Lower lobe of right lung (tissue), 2 donors: ENCODE measurements at places on chromosomes 7 and 10.

- H3K4me1 ChIP-seq = no peaks in the 10 kb centered on the region
- H3K36me3 ChIP-seq = no peaks in the 10 kb centered on the region
- no peak overlapping the region for H3K27ac ChIP-seq
- H3K27me3 ChIP-seq = no peaks in the 10 kb centered on the region
These were observed 487.4 kb upstream of the CELF2 start for GRCh38 chr10:10530313-10530712.

DNA sequence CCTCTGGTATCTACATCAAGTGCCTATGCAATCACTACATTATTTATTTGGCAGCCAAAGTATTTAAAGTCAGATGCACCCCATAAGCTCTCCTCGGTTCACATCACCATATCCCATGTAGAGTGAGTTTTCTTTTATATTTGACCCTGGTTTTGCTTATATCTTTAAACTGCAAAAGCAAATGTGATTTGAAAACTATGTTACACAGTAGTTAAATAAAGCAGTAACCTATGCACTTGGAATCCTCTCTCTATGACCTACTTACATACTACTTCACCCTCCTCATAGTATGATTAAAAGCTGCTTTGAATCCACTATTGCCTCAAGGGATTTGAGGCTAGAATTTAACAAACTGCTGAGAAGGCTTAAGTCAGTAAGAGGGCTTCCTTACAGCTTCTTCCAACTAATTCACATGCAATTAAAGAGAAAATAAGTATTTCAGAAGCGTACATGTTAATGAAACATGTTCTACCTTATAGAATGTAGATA, 2.2 kb upstream of the CELF2 start:
- no peak for DNase-seq
- H3K27me3 ChIP-seq = peaks cover 4% of the 10 kb centered on the region
- H3K4me3 ChIP-seq = no peak overlapping the region
- peaks cover 35% of the 10 kb centered on the region for H3K4me1 ChIP-seq
- H3K27ac ChIP-seq = peak overlapping the region; percentile 61
- no peaks in the 10 kb centered on the region for H3K36me3 ChIP-seq

DNA sequence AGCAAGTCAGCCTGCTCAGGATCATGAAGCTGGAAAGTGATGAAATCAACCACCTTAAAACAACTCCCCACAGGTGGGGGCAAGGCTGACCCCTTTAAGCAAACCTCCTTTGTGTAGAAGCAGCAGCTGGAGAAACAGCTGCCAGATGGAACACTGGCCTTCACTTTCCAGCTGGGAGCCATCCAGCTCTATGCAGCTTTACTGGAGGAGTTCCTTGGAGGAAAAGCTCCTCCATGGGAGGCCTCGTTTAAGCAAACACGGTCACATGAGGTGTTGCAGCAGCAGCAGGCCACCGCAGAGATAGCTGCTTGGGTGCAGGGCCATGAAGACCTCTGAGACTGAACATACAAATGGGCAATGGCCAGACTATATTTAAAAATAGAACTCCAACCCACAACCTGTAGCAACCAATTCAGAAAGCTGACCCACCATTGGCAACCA, 13.0 kb upstream of the DLG5 start:
- no peaks in the 10 kb centered on the region for H3K4me1 ChIP-seq
- H3K27ac ChIP-seq = no peak overlapping the region
- no peaks in the 10 kb centered on the region for H3K36me3 ChIP-seq
- no peak for DNase-seq

- DNase-seq = no peak
- no peaks in the 10 kb centered on the region for H3K27me3 ChIP-seq
- no peak overlapping the region for H3K4me3 ChIP-seq
- H3K4me1 ChIP-seq = no peaks in the 10 kb centered on the region
- no peaks in the 10 kb centered on the region for H3K36me3 ChIP-seq
- H3K27ac ChIP-seq = no peak overlapping the region
These were observed 14.5 kb downstream of the IGFBP1 start for GRCh38 chr7:45902820-45903219.

DNA sequence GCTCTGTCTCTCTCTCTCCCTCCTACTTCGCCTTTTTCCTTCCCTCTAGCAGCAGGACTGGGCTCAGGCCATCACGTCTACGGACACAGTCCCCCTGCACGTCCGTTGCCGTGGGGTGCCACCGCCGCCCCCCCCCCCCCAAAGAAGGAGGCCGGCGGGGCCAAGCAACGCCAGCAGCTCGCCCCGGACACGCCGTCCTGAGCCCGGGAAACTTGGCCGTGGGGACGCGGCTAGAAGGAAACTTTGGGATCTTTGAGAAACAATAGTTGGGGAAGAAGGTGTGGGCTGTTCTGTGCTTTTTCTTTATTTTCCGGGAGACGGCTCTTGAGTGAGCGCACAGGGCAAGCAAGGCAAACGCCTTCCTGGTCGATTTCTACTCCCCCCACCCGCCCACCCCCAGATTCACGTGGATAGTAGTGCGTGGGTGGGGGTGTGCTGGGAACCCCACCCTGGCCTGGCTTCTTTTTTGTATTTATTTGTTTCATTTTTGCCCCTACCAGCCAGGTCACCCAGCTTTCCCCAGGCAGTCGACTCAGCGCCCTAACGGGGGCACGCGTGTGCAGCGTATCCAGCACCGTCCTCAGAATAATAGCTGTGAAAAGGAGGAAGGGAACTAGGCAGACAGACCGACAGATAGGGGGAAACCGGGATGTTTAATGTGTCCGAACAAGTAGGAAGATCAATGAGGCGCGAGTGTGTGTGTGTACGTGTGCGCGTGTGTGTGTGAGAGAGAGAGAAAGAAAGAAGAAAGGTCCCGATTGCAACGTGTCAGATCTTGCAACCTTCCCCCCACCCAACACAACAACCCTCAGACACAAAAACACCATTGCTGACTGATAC, 1.4 kb downstream of the MXI1 start:
- no peaks in the 10 kb centered on the region for H3K27me3 ChIP-seq
- H3K36me3 ChIP-seq = no peaks in the 10 kb centered on the region
- peak overlapping the region; percentile 88 for H3K27ac ChIP-seq
- peaks cover 22% of the 10 kb centered on the region for H3K4me1 ChIP-seq
